Erythroblast (primary cell): ENCODE measurements at places on chromosomes 1 and 21.

DNA sequence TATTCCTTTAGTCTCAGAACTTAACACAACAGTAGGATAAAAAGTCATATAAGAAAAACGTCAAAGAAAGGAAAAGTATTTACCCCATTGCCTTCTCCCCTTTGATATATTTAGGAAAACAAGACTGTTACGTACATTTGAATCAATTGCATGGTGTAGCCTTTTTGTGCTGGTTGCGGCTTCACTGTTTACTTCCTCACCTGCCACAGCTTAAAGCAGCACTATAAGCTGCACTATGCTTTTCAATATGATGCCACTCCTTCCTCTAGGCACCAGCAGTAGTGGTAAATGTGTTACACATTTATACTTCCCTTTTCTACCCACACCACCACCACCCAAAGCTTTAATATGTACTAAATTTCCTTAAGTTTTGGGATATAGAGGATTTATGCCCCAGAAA, 111.1 kb downstream of the ATP1B1 start:
- no peak for DNase-seq

DNA sequence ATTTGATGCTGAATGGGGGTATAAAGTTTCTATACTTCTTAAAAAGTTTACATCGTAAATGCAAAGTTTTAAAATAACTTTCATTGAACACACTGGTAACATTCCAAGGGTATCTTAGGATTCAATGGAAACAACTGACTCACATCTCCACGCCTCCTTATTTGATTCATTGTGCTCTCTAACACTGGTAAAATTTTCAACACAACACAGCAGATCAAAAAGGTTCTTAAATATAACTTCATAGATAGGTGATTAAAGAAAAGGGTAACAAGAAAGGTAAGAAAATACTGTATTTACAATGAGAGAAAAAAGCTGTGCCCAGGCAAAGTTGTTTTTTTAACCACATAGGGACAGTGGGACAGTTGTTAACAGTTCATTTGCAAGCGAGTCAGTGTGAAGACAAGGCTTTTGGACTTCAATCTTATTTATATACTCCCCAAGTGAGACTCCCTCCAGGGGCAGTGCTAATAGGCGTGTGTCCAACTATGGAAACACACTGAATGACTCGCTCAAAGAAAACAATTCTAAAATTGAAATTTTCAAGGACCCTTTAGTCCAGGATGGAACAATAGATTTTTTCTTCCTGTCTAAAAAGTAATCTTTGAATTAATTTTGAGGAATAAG, 140.5 kb downstream of the TIAM1 start:
- no peak for DNase-seq

DNA sequence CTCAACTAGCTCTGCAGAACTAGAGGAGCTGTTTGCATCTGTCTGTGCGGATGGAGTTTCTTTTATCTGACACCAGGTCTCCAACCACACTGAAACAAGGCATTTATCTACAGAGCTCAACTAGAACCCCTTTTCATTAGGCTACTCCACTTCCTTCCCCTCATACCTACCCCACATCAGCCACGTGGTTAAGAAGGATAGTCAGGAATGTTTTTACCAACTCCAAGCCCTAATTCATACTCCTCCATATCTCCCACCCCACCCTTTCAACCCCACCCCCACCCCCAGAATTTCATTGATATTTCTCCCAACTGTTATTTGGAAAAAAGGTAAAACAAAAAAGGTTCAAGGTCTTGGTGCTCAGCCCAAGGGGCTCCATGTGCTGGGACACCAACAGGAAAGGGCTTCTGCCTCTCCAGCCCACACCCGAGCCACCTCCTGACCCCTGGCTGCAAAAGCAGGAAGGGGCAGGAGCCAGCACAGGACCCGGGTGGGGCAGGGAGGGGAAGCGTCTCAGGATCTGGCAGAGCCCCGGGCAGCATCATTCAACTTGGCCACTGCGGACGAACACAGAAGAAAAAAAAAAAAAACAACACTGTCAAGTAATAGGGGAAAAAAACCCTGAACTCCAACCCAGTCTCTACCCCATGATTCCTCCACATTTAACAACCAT, 7.0 kb downstream of the ENSA start:
- no peak for DNase-seq

- no peak for DNase-seq
Measured at GRCh38 chr1:66276218-66276617, 257.7 kb upstream of the SGIP1 start.

DNA sequence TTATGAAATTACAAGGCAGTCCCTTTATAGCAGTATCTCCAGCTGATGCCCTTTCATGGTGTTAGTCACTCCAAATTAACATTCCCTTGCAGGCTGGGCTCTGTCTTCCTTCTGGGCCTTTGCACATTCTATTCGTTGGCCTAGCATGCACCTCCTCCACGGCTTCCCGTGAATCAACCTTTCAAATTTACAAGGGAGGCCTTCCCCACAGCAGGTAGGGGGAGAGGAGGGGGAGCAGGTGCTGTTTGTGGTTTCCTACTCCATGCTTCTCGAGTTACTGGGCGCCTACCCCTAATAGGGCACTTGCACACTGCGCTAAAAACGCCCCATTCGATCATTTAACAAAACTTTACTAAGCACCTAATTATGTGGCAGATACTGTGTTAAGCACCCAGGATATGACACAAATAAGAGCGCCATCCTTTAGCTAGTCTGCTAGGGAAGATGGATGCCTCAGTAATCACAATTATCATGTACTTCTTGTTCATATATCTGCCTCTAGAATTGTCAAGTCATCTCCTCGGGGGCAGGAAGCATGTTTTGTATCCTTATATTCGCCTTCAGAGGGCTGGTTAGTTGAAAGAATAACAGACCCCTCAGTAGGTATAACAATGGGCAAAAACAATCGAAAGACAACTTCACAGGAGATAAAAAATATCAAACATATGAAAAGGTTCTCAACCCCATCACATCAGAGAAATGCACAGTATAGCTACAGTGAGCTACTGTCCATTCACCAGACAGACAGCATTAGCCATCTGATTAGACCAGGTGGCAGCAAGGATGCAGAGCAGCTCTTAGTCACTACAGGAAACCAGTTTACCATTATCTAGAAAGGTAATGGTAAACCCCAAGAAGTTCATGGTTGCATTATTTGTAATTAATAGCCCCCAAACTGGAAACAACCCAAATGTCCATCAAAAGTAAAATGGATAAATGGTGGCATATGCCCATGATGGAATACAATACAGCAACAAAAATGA, 1.7 kb upstream of the ADAR start:
- no peak for DNase-seq

DNA sequence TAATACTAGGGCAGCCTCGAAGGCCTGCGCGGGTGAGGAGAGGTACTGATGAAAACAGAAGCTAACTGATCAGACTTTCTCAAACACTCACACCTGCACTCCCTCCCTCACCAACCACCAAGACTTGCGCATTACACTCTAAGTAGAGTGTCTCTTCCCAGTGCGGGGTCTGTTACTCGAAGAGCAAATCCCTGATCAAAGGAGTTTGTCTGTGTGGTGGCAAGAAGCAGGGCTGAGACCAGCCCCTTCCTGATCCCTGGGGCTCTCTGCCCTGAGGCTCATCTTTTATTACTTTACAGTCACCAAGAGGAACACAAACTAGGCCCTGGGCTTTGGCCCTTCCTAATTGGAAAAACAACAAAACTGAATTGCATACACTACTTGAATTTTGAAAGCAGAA, 19.5 kb upstream of the TSNAX start:
- DNase-seq, result no peak

GRCh38 chr1:41739061-41739955, 179.4 kb downstream of the HIVEP3 start:
- no peak for DNase-seq

- DNase-seq, result no peak
Measured at GRCh38 chr1:4549930-4550329, 104.5 kb upstream of the AJAP1 start.

DNA sequence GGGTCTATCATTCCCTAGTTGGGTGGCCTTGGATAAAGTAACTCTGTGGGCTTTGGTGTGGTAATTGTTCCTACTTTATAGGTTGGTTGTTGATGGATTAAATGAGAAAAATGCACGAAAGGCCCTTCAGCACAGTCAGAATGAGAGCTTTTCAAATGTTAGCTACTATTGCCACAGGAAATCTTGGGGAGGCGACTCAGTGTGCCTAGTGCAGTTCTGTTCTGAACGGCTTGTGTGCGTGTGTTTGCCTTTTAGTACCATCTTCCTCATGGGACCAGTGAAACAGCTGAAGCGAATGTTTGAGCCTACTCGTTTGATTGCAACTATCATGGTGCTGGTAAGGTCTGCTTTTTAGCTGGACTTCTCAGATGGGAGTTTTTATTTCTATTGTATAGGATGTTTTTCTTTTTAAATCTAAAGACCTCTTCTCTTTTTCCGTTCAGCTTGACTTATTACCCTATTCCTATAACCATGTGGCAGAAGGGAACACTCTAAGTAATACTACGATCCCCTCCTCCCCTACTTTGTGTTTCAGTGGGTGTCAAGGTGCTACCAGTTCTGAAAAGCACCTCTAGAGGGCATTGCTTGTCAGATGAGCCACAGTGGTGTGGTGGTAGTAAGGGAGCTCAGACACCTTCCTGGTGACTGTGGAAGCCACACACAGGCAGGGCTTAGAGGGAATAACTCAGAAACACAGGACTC, 9.2 kb downstream of the SFT2D2 start:
- DNase-seq, result peak; percentile 53

- no peak for DNase-seq
Measured at GRCh38 chr1:31843506-31843905, 27.7 kb upstream of the SPOCD1 start.

DNA sequence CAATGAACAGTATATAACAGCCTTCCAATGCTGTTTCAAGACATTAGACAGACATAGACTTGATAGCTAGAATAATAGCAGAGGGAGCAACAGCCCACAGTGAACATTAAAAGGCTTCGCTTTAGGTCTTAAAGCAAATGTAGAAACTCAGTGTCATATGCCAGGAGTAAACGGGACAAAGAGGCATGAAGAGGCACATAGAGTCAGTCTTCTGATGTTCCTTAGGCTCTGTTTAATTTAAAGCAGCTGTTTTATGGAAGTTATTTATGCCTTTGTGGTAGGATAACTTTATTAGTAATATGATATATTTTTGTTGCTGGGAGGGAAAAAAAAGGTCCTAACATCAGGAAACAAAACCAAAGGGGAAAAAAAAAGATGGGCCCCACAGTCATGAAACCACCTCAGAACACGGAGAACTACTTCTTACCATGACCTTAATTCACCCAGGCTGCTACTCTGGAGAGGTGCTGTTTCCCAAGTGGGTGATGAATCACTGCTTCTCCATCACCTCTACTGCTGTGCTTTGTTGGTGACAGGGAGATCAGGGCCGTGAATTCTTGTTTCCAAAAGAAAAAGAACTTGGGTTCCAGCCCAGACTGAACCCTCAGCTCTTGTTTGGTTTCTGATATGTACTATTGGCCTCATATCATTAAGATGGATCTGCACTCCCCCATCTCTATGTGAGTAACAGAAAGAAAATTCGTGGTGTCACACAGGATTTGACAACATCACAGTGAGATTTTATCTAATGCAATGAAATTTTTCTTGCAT, 616.9 kb downstream of the KIF26B start:
- DNase-seq, result no peak

DNA sequence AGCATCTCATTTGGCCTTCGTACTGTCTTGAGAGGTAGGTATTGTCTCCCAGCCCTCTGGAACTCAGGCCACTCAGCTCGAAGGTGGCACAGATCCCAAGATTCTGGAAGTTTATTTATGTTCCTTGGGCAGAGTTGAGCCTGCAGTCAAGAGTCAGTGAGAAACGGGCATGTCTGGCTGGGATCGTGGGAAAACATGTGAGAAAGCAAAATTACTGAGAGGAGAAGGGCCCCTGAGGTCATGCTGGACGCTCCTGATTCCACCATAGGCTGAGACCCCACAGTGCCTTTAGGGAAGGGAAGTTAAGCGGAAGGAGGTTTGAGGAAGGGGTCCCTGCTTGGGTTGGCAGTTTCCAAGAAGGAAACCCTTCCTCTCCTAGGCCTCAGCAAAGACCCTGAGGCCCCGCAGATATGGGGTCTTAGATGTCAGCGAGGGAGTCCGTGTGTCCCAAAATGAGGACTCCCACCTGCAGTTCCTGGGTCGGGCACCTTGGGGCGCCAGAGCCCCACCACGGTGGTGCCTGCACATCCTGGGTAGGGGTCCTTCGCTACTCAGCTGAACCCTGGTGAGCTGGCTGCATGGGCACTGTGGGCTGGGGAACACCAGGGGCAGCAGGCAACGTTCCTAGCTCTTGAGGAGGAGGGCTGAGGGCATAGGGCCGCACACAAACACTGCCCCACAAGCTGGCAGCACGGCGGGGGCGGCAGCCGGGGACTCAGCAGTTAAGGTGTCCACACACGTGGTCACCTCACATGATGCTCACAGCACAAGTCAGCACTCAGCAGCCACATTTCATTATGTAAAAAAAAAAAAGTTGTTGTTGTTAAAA, 12.3 kb upstream of the SEMA4A start:
- DNase-seq, result peak; percentile 43

- DNase-seq, result no peak
Measured at GRCh38 chr1:248802454-248802853, 23.3 kb downstream of the SH3BP5L start.

DNA sequence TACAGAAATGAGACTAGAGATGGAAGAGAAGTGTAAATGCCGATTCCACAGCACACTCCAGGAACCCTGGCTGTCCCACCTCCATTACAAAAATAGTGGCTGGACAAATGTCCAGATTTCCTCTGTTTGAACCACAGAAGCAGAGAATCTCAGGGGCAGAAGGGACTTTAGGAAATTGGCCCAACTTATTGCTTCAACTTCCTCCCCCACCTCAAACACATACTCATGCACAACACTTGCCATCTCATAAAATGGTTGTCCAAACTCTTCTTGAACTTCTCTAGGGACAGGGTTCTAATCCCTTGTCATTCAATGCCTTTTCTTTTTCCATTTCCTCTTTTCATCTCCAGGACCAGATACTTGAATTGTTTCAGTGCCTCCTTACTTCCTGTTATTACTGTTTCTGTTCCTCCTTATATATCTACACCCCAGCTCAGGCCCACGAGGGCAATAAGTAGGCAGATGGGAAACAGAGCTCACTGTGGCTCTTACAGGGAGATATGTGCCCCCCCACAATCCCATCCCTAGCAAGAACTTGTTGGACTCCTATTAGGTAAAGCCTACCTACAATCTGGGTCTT, 8.5 kb upstream of the B4GALT3 start:
- DNase-seq, result no peak
